Stimulated activated CD8-positive, alpha-beta memory T cell treated with anti-CD3 and anti-CD28 coated beads, Interleukin-15, amount 100 ng/mL, for 4 hours (primary cell): ENCODE measurements at places on chromosomes 4 and X.

DNA sequence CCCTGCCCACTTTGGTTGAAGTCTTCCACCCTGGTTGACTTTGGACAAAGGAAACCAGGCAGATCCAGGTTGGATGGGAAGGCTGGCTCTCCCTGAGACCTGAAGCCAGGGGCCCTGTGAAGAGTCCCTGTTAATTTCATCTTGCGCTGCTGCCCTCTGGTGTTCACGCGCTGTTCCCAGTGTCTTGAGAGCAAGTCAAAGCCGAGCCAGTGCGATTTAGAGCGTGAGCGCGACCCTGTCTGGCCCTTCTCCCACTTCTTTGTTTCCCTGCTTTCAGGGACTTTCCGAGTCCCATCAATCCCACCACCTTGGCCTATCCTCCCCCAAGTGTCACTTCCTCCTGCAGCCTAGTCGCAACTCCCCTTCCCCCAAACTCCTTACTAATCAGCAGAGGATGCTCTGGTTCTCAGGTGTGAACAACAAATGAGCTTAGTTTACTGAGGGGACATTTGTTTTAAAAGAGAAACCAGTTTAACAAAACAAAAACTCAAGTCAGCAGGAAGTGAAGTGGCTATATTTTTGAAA is 25.8 kb upstream of the CHRNA9 start:
- DNase-seq: peak; percentile 80

DNA sequence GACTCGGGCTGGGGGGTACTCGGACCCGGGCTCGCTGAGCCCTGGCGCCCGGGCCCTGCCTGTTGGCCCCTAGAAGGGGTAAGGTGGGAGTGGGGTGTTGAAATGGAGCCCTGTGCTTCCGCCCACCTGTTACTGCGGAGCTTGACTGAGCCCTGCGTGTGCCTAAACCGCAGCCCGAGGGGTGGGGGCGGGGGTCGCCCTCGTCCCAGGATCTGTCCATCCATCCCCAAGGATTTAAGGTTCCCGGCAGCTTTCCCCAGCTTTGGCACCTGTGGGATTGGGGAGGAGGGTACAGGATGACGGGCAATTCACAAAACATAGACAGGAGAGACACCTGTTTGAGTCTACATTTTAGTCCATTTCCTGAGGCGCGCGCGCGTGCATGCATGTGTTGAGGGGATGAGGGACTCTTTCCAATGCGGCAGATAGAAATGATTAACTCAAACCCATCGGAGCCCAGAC is 779 bp downstream of the GABRQ start:
- DNase-seq: no peak

DNA sequence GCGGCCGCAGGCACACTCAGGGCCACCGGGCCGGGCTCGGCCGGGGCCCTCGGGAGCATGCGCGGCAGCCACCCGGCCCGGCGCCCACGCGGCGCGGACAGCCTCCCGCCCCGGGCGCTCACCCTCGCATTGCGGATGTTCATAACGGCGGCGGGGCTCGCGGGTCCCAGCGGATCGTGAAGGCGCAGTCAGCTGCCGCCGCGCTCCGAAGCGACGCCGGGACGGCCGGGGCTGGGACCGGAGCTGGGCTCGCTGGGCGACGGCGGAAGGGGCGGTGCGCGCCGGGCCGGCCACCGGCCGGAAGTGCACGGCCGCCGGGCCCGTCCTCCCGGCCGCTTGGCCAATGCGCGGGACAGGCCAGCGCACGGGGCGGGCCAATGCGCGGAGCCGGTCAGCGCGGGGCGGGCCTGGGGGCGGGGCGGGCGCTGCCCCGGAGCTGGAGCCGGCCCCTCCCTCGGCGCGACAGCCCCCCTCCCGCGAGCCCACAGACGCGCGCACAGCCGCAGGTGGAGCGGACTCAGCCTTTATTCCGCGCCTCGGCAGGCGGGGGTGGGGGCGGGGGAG is at the start of gene NAA10:
Gene NAA10 (minus strand): TSS at position 276 of the 564 bp plus-strand sequence. CDS start 133 bp downstream, at position 143.
- DNase-seq: peak; percentile 55

DNA sequence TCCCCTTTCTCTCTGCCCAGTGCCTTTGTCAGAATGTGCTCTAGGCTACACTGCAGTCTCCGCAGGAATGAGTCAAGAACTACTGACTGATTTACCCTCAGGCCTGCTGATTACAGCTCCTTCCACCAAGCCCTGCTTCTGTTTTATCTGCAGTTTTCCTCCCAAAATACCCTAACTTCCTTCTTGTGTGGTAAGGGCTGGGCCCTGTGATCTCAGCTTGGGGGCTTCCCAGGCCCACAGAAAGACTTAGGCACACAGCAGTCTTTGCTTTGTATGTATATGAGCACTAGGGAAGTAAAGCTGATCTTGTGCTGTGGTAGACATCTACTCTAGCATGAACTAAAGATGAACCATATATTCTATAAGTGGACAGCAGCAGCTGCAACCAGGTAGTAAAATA is 18.8 kb downstream of the PAK3 start:
- no peak for DNase-seq

- no peak for DNase-seq
Measured at GRCh38 chrX:13009273-13009672, 34.4 kb downstream of the TMSB4X start.

DNA sequence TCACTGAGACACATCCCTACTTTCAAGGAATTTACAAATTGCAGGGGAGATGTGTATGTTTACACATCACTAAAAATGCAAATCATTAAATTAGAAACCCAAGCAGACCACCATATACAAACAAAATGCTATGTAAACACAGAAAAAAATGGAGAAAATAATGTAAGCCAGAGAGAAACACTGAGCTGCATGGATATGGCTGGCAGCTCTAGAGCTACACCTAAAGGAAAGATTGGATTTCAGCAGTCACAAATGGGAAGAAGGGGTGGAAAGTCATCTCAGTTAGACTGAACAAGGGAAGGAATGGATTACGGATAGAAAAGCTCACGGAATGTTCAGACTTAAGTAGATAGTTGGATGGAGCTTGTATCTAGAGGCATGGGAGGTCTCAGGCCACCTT is 186.3 kb downstream of the MOSPD2 start:
- DNase-seq: no peak

GRCh38 chrX:15321447-15321846 is 6.0 kb upstream of the ASB11 start:
- no peak for DNase-seq

- no peak for DNase-seq
Measured at GRCh38 chr4:101762025-101762424, 28.5 kb upstream of the BANK1 start.

- DNase-seq: no peak
Measured at GRCh38 chr4:79651456-79651855, 243.4 kb upstream of the GK2 start.

GRCh38 chrX:77962068-77962902 is 7.2 kb downstream of the PGAM4 start:
- no peak for DNase-seq

- no peak for DNase-seq
Measured at GRCh38 chr4:109494563-109494962, 60.9 kb downstream of the SEC24B start.

DNA sequence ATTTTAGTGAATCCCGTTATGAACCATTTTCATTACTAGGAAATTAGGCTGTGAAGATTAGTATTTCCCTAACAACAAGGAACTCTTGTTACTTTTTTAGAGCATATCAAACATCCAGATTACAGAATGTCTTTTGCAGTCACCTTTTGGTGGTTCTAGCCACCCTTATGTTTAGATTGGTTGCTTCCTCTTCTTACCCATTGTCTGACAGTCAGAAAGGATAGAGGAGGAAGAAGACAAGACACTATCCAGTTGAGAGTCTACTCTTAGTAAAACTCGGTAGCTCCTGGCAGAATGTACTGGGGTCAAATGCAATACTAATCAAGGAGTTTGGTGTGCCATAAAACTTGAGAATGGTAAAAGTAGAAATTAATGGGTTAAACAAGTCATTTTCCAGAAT is 1.6 kb upstream of the GUCY1A1 start:
- no peak for DNase-seq

DNA sequence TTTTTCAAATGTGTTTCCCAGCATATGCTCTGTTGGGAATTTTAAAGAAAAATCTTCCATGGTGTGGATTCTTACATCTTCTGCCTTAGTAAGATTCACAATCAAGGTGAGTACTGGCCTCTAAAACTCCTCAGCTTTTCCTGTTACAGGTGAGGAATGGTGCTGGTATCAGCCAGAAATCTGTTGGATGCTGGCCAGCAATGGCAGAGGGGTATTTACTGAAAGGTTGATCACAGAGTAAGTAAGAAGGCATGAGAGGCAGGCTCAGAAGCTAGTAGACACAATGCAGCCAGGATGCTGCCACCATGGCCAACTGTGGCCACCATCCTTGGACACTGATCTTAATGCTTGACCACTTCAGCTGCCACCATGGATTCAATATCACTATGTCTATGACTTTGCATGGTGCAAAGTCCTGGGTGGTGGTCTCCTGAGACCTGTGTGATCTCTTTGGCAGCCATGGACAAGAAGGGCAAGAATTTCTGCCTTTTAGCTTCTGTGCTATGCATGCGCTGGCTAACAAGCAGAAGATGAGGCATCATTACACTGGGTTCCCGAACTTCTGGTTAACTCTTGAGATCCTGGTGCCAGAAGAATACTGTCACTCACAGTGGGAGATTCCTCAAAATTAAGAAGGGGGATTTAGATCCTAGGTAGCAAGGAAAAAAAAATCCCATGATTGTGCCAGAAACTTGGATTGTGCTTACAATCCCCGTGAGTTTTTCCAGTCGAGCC is 60.2 kb downstream of the CHRNA9 start:
- DNase-seq: no peak

DNA sequence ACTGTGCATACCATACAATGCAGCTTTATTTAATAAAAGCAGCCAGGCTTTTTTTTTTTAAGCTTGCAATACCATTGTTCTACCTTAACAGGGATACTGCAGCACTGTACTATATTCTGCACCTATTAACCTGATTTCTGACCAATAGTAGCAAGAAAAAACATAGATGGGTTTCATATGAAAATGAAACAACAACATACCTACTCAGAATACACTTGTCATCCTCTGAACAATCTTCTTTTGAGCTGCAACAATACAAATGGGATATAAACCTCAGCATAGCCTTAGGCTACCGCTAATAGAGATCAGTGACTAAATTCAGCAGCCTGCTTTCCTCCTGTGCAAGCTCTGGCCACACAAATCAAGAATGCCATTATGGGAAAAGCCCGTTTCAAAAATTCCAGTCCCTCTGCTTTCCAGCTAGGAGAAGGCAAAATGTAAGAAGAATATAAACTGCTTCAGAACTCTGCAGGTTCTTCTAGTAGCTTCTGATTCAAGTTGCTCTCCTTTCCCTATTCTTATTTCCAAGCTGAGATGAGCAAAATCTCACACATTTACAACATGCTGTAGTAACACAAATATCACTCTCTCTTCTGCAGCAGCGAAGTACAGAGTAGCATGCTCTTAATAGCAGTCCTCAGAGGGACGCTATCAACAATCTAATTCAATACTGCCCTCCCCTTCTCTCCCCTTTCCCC is 143.4 kb downstream of the KLHL13 start:
- DNase-seq: no peak

DNA sequence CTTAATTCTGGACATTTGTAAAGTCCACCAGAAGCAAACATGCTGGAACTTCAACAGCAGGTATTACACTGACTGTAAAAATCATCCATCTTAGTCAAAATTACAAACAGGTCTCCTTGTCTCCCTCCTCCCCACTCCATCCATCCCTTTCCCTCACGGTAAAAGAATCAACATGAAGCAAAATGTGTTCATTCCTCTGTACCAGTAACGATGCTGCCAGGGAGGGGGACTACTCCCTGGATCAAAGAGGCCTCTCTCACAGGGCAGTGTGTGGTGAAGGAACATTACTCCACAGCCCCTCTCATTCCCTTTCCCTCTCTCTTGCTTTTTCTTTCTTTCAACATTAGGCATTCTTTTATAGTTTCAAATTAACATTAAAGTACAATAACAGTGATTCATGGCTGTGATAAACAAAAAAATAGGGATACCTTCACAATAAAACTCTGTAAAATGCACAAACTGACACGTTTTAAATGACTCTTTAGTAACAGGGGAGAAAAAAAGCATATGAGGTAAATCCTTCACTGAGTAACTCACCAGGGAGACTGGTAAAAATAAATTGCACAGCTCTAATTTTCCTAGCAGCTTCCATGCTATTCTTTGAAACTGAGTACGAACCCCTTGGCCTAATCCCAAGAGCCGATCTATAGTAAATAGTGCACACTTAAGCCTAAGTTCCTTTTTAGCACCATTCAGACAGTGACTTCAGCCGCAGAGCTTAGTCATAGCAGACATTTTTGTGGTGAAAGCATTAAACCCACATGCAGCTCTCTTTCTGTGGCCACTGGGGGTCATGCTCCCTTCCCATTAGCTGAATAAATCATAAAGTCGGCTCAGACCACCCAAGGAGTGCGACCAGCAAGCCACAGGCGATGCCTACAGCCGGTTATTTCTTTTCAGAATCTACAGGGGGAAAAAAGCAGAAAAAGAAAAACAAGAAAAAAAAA is 215.6 kb upstream of the GYPA start:
- DNase-seq: no peak

GRCh38 chr4:106615961-106616360 is 247.4 kb upstream of the GIMD1 start:
- no peak for DNase-seq

DNA sequence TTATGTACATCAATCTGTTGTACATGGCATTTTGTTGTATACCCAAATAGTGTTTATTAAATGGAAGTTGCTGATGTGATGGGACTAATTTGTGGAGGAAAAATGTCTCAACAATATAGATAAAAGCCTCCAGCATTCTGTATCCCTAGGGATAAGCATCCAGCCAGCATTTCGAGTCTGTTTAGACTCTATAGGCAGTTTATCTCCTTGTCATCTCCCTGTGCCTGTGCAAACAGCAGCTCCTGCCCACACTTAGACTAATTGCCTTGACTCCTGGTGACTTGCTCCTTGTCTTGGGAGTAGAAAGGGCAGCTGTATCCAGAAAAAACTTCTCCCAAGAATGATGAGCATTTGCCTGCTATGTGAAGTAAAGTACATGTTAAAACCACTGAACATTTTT is 83.8 kb downstream of the DOCK11 start:
- no peak for DNase-seq

- no peak for DNase-seq
Measured at GRCh38 chr4:189765301-189765700, 175.4 kb upstream of the FRG1 start.

DNA sequence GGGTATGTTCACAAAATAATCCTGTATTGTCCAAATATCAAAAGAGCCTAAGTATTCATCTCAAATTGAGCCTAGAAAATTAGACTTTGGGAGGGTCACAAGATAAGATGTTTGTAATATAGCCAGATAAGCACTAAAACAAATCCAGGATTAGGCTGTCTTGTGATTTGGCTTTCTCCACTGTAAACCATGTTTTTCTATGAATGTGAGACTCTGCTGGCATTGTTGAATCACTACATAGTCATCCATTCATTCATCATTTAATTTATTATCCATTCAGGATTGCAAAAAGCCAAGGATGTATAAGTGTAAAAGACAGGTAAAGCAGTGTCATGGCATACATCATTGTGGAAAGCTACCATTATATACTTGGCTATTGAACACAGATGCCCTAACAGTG is 148.0 kb downstream of the GRID2 start:
- no peak for DNase-seq

DNA sequence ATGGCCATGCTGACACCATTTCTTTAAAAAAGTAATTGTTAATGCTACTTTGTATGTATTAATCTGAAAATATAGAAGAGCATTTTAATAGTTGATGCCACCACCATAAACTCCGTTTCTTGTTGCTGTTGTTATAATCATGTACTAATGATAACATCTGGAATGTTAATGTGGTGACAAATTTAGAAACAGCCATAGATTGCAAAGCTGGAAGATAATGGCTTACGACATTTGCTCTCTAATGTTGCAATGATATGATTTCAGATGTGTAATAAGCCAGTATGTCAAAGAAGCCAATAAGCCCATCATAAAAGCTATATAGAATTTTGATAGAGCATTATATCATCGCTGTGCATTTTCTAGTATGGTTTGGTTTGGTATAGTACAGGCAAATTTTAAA is 579.4 kb upstream of the ZFP42 start:
- DNase-seq: no peak
